ENCODE measurements at places on chromosomes 5 and 9.

DNA sequence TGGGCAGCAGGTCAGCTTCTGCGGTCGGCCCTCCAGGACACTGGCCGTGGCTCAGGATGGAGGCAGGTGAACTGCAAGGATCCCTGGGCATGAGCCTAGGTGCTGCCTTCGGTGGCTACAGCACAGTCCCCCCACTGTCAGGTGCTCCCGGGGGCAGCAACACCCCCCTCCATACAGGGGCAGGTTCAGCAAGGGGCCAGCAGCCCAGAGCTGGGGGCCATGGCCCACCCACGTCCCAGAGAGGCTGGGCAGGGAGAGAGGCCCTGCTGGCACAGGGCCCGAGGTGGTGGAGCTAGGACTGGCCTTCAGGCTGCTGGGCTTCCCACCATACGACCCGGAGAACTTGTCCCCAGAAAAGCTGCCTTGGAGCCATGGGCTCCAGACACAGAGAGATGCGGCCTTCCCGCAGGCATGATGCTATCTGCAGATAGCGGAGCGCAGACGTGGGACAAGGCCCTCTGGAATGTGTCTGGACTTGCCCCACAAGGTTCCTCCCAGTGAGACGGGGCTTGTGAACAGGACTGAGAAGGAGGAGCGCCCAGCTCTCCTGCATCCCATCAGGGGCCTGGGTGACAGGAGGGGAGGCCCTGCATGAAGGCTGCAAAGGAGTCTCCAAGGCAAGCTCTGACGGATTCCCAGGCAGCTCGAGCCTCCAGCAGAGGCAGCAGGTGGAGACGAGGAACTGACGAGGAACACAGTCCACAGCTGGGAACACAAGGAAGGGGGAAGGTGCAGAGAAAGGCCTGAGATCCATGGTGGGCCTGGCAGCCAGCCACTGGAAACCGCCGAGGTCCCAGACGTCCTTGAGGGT is 111.1 kb downstream of the VAV2 start:
- DNase-seq, result no peak

- DNase-seq, result no peak
These were observed 20.9 kb downstream of the C9orf57 start for GRCh38 chr9:72039532-72039931.

DNA sequence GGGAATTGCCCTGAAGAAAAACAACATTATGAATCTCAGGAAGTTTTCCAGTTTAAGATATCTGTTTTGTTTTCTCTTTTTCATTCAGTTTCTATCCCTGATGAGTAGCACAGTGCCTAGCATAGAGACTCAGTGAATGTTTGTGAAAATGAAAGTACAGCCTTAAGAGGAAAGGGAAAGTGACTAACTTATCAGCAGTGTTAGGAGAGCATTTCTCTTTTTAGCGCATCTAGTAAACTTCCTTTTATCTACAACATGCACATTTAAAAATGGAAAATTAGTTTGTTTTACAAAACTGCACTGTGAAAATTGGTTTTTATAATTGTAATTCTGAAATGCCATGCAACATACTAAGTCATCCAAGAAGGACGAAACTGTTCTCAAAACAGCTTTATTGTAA is 110.8 kb downstream of the SMARCA2 start:
- no peak for DNase-seq

DNA sequence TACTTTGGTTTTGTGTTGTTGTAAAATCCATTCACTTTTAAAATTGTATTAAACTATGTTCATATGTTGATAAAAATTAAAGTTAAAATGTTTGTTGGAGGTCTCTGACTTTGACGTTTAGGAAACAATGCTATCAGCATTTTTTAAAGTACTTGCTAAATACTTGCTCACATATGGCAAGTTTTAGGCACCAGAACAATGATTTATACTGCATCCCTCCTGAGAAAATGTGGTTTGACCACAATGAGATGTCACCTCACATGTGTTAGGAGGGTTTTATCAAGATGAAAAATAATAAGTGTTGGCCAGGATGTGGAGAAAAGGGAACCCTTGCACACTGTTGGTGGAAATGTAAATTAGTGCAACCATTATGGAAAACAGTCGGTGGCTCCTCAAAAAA is 180.8 kb downstream of the HSD17B3 start:
- DNase-seq, result no peak

GRCh38 chr5:79536193-79536906 is 22.4 kb upstream of the HOMER1 start:
- DNase-seq, result no peak

DNA sequence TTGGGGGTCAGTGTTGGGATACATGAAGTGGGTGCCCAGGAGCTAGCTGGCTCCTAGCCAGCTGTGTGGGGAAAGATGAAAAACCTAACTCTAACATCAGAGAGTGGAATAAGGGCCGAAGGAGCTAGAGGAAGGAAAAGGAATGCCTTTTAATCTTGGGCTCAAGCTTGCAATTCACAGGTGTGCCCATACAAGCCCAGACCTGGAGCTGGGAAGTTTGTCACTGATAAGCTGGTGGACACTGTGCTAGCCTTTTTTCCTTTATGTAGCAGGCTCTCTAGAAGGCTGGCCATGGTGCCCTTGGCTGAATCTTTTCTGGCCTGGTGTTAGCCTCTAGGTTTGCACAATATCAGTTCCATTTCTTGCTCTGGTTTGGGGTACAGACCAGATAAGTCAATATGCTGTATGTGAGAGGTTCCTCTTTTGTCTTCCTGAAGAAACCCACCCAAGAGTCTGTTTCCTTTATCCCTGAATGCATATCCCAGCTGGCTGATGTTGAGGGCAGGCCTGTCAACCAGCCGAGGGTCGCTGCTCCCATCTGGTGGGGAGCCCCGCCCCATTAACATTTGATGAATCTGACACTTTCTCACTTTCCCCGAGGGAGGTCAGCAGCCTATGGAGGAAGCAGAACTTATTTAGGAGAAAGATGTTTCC is 92.4 kb upstream of the CXCL14 start:
- DNase-seq, result no peak

DNA sequence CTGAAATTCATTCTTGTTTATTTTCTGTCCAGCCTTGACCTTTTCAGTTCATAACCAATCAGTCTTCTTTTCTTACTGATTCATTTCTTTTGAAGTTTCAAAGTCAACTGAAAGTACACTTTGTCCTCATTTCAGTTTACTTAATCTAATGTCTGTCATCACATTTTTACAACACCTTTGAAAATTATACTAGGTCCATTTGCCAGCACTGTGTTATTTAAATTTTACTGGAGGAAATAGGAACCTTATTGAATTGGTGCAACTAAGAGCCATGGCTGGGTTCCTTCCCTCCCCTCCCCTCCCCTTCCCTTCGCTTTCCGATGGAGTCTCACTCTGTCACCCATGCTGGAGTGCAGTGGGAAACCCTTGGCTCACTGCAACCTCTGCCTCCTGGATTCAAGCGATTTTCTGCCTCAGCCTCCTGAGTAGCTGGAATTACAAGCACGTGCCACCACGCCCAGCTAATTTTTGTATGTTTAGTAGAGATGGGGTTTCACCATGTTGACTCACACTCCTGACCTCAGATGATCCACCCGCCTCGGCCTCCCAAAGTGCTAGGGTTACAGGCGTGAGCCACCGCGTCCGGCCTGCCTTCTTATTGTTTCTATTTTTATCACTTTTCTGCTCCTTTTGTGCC is 6.3 kb downstream of the RMI1 start:
- no peak for DNase-seq

DNA sequence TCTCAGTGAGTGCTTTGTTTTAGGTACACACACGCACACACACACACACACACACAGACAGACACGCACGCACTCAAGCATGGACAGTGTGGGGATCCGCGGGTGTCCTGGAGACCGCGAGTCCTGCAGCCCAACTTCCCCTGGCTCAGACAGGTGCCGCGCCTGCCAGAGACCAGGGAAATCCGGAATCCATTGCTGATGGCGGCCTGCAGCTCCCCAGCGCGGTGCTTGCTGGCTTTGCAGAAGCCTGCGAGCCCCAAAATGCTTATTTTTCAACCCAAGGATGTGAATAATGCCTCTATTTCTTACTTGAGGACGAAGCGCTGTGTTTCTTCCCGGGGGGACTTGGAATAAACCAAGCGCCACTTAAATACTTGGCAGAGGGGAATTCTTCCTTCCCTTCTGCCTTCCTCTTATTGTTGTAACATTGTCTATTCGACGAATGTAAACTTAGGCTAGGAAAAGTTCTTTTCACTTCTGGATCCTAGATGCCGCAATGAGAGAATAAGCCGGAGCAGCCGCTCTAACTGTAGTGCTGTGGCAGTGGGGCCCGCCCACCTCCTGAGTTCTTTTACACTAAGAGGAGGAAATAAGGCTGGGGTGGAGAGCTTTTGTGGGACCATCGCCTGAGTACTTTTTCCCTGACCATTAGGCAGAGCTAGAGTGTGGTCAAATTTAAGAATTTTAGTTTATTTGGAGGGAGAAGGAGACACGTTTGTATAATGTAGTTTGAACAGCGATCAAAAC is 802 bp downstream of the ITGA2 start:
- peak; percentile 70 for DNase-seq

DNA sequence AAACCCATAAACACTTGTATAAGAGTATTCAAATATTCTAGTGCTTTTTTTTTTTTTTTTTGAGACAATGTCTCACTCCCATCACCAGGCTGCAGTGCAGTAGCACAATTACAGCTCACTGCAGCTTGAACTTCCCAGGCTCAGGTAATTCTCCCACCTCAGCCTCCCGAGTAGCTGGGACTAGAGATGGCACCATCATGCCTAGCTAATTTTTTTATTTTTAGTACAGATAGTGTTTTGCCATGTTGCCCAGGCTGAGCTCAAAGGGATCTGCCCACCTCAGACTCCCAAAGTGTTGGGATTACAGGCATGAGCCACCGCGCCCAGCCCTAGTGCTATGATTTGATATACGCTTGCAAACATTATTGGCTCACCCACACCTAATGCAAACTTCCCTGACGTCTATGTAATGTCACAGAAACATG is 11.8 kb downstream of the IL6ST start:
- DNase-seq, result no peak

GRCh38 chr9:26754509-26755164 is 138.0 kb downstream of the CAAP1 start:
- DNase-seq, result no peak

DNA sequence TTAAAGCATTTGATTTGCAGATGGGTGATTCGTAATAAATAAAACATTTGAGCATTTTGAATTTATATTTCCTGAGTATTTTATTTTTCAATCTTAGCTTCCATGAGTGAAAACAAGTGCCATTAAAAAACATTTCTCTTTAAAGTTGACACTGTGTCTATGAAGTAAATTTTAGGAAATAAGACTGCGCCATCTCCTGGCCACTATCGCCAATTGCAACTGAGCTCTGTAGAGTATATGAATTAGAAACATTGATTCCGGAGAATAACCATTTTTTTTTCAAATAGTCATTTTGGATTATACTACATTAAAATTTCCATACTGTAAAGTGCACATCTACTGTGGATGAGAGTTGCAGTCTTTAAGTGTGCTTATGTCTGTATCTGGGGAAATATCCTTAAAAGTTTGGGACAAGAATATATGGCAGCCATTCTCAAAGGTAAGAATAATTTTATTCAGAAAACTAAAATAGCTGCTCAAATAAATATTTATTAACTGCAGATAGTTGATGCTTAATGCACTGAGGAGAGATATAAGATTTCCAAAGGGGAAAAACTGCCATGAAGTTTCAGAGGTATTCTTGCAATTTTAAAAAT is 5.9 kb downstream of the DMRTA1 start:
- DNase-seq, result peak; percentile 29

- DNase-seq, result no peak
These were observed 207.2 kb downstream of the ENC1 start for GRCh38 chr5:74433255-74433895.

DNA sequence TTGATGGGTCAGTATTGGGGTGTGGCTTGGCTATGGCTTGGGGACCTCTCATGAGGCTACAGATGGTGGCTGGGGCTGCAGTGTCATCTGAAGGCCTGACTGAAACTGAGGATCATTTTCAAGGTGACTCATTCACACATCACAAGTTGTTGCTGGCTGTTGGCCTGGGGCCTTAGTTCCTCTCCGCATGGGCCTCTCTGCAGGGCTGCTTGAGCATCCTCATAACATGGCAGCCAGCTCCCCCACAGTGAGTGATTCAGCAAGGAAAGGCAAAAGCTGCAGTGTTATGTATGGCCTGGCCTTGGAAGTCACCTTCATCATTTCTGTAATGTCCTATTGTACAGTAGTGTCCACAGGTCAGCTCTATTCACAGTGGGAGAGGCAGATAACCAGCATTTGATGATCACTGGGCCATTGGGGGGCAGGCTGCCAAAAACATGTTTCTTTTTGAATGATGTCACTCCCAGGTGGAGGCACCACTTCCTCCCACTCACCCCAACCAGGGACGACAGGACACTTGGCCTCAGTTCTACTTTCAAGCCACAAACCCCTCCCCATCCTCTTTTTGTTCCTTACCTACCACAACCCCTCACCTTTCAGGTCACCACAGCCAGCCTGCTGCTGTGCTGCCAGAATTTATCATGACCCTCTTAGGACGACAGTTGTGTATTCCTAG is 14.4 kb downstream of the FGD3 start:
- DNase-seq, result no peak

GRCh38 chr5:440401-441201 is 2.4 kb upstream of the EXOC3 start:
- no peak for DNase-seq

DNA sequence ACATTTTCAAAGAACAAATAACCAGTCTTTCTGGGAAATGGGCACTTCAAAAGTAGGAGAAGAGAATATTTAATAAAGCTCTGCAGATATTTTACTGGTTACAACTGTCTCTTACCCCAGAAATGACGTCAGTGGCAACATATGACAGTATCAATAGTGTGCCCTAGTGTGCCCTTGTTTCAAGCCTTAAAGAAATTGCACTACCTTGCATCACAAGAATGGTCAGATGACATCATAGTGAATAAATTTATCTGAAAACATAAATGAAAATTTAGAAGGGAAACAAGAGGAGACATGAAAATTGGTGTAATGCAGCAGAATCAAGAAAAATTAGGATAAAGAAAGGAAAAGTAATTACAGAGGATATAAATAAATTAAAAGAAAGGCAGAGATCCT is 176.7 kb downstream of the GNAQ start:
- no peak for DNase-seq

GRCh38 chr9:117407436-117408022 is 7.3 kb downstream of the ASTN2 start:
- no peak for DNase-seq

DNA sequence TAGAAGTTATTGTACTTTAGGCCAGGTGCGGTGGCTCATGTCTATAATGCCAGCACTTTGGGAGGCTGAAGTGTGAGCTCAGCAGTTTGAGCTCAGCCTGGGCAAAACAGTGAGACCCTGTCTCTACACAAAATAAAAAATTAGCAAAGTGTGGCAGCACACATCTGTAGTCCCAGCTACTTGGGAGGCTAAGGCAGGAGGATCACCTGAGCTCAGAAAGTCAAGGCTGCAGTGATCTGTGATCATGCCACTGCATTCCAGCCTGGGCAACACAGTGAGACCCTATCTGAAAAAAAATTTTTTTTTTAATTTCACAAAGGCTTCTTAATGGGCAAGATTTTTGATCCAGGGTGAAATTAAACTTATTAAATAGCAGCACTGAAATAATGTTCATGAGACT is 92.8 kb downstream of the CDC42SE2 start:
- DNase-seq, result no peak

- DNase-seq, result no peak
These were observed 48.7 kb downstream of the DNAJC21 start for GRCh38 chr5:34977934-34978613.

GRCh38 chr5:58228896-58229295 is 231.0 kb downstream of the PLK2 start:
- DNase-seq, result no peak

GRCh38 chr5:34895641-34896419 is 19.5 kb downstream of the RAD1 start:
- DNase-seq, result no peak

GRCh38 chr9:78326564-78326963 is 29.6 kb downstream of the PSAT1 start:
- DNase-seq, result no peak

GRCh38 chr9:135332979-135333748 is 146.4 kb upstream of the PPP1R26 start:
- no peak for DNase-seq
